ENCODE measurements at places on chromosomes 6 and 20.

DNA sequence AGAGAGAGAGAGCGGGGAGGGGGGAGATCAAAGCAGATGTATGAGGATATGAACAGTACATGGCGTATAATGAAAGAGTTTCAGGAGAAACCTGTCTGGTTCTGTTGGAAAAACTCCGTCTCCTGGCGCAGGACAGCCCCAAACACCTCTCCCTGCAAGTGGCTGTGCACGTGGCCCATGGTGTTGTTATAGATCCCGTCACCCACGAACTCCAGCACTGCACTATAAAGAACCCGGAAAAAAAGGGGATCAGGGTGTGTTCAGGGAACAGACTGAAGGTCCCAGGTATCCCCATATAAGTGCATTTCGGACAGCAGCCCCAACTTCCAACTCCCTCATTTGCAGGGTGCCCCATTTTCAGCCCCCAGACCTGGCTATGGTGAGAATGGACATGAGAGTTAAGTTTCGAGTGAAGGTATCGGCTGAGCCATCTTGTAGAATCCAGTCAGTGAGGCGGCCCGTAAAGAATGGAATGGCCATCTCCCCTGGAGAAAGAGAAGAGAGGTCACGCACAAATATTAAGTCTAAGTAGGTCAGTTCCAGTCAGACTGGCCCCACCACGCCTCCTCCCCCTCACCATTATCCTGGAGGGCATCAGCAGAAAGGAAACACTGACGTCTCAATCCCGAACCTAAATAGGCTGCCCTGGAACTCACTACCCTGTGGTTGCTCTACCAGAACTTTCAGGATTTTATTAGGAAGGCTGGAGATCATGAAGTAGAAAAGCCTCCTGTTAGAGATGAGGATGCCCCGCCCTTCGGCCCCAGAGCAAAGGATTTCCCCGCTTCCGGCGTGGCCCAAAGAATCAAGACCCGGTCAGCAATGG is 1.3 kb downstream of the TAP1 start:
- DNase-seq = no peak

GRCh38 chr20:41619360-41620100 is 1.4 kb upstream of the CHD6 start:
- DNase-seq = no peak

DNA sequence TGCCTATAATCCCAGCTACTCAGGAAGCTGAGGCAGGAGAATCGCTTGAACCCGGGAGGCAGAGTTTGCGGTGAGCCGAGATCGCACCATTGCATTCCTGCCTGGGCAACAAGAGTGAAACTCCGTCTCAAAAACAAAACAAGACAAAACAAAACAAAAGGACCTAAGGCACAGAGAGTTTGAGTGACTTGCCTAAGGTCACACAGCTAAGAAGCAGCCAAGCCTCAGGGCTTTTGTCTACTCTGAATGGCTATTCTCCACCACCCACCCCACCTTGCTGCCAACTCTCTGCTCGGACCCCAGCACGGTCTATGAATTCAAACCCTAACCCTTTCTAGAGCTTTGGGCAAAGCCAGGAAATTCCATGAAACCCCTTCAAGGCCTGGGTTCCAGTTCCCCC is 19.1 kb upstream of the TTPAL start:
- DNase-seq = no peak

- DNase-seq = no peak
Observed at GRCh38 chr20:44186674-44187053, 324 bp downstream of the JPH2 start.

DNA sequence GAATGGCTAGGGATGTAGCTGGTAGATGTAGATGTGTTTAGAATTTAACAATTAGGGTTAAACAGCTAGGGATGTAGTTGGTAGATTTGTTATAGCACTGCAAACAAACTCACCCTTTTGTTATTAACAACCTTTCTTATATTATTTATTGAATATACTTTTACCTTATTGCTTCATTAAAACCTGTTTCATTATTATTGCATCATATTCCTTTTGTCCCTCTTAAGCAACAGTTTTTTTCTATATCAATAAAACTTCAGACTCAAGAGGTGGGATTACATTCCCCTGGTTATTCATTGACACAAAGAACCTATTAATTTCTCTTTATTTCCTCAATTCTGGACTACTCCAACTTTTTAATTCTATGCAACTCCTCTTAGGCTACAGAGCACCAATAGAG is 661.2 kb downstream of the EYS start:
- DNase-seq = no peak

GRCh38 chr6:150250826-150251225 is 108.0 kb downstream of the PPP1R14C start:
- peak; percentile 99 for DNase-seq

GRCh38 chr20:19784511-19785172 is 26.6 kb downstream of the RIN2 start:
- peak; percentile 82 for DNase-seq

All from mammary epithelial cell (primary cell).